Panc1 (cell line): ENCODE measurements at places on chromosomes 6 and 20. TPM values are rescaled to one million over a fixed set of nuclear protein-coding genes. Genes with fewer than 3 reads are reported as not detected.

- H3K27ac ChIP-seq = no peak overlapping the region
- H3K4me1 ChIP-seq = peaks cover 9% of the 10 kb centered on the region
- no peak for DNase-seq
- H3K36me3 ChIP-seq = no peaks in the 10 kb centered on the region
Observed at GRCh38 chr6:98835149-98836024, 1.0 kb downstream of the POU3F2 start.

GRCh38 chr6:103326760-103327757, 1532.7 kb downstream of the HACE1 start:
- H3K36me3 ChIP-seq = no peaks in the 10 kb centered on the region
- no peaks in the 10 kb centered on the region for H3K27me3 ChIP-seq
- DNase-seq = no peak
- H3K4me3 ChIP-seq = no peak overlapping the region

RPL10A gene
- total RNA-seq = 732 TPM

GRCh38 chr6:91299544-91300491, 712.9 kb upstream of the MAP3K7 start:
- H3K4me1 ChIP-seq = no peaks in the 10 kb centered on the region
- H3K36me3 ChIP-seq = no peaks in the 10 kb centered on the region
- DNase-seq = no peak
- H3K27ac ChIP-seq = no peak overlapping the region

DNA sequence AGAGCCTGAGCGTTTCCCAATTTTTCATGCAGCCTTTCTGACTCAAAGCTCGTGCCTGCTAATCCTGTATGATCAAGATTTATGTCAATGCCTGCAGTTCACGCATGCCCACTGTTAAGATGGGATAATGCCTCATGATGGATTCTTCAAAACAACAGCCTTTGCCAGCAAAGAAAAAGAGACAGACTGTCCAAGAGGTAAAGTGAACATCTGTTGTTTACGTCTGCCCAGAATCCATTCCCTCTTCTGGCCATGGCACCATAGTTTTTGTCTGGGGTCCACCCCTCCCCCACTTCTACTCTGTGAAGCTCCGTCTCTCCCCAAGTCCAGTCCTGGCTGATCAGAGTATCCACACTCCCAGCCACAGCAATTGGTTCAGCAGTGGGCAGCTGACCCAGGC, 91.9 kb upstream of the EYA2 start:
- no peak for DNase-seq
- peaks cover 2% of the 10 kb centered on the region for H3K27me3 ChIP-seq
- no peak overlapping the region for H3K27ac ChIP-seq
- no peaks in the 10 kb centered on the region for H3K36me3 ChIP-seq

HCRTR2 gene
- total RNA-seq = not detected

GRCh38 chr6:127634178-127634577, 57.2 kb downstream of the C6orf58 start:
- H3K27ac ChIP-seq = no peak overlapping the region
- H3K27me3 ChIP-seq = peaks cover 2% of the 10 kb centered on the region
- H3K36me3 ChIP-seq = no peaks in the 10 kb centered on the region
- H3K4me1 ChIP-seq = no peaks in the 10 kb centered on the region

LY86 gene
- not detected for total RNA-seq

MACROD2 gene
- 1.2 TPM for total RNA-seq

DNA sequence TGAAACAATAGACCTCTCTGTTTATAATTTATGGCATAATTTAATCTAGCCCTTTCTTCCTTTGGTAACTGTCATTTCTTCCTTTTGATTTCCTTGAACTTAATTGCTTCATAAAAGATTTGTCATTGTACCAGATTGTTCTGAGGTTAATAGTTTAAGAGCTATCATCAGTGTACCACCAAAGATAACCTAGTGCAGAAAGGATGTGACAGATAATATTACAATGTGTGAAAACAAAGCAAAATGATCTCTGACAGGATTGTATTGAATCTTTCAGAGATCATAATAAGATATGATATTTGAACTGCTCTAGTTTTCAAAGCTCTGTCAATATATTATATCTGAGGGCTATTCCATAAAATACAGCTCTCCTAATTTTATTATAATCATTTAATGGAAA, 132.1 kb upstream of the PTCHD4 start:
- H3K4me1 ChIP-seq = no peaks in the 10 kb centered on the region
- DNase-seq = no peak
- H3K4me3 ChIP-seq = no peak overlapping the region

DNA sequence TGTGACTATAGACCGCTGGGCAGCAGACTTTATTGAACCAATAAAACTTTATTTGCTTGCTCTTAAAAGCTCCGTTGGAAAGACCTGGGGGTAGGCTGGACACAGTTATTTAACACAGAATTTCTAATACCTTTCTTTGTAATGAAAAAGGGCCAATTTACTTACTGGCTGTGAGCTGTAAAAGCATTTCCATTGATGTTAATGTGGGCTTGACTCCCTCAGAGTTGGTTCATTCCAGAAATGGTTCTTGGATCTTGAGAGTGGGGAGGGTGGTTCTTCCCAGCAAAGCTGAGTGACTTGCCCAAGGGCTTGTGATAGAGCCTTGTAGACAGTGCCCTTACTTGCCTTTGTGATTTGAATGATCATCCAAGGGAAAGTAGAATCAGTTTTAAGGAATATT, 100.6 kb downstream of the SOX4 start:
- H3K4me1 ChIP-seq = no peaks in the 10 kb centered on the region
- no peaks in the 10 kb centered on the region for H3K36me3 ChIP-seq

DNA sequence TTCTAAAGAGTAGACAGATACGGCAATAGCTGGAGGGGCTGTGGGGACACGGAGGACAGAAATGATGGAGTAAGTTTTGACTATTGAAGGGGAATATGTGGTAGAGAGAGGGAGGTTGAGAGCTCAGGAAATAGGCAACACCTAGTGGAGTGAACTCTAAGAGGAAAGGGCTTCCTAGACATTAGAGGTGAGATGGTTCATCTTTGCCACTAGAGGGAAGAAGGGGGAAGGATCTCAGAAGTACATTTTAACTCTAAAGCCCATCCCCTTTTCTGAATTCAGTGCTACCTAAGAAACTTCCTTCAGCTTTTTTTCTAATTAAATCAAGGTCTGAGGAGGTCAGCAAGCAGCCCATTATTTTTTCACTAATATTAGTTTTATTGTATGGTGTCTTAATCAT, 689.4 kb upstream of the MAP3K7 start:
- no peak overlapping the region for H3K4me3 ChIP-seq
- H3K27me3 ChIP-seq = no peaks in the 10 kb centered on the region
- no peaks in the 10 kb centered on the region for H3K4me1 ChIP-seq

DNA sequence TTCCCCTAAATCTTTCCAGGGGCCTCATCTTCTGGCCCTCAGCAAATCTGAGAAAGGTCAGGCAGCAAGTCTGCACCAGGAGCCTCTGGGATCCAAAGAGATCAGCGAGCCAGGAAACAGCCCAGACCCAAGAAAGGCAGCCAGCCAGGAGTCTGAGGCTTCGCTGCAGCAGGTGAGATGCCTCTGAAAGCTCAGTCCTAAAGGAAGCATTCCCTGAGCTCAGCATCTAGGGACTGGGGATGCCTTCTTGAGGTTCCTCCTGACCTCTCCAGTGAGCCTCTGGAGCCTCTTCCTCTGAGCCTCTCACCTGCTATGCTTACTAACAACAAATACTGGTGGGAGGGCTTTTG, 118.8 kb upstream of the MAFB start:
- no peak for DNase-seq
- no peaks in the 10 kb centered on the region for H3K36me3 ChIP-seq

GRCh38 chr20:50302341-50303057, 111.9 kb downstream of the CEBPB start:
- H3K27me3 ChIP-seq = no peaks in the 10 kb centered on the region
- no peaks in the 10 kb centered on the region for H3K36me3 ChIP-seq
- H3K27ac ChIP-seq = no peak overlapping the region
- H3K4me3 ChIP-seq = no peak overlapping the region
- H3K4me1 ChIP-seq = peaks cover 15% of the 10 kb centered on the region
- no peak for DNase-seq

DNAH8 gene
- total RNA-seq = not detected

GRCh38 chr6:108768792-108769524, 79.3 kb upstream of the ARMC2 start:
- no peak overlapping the region for H3K4me3 ChIP-seq
- no peaks in the 10 kb centered on the region for H3K36me3 ChIP-seq
- DNase-seq = no peak
- H3K27me3 ChIP-seq = peaks cover 5% of the 10 kb centered on the region; the same call in 1 of the 2 replicates
- H3K4me1 ChIP-seq = no peaks in the 10 kb centered on the region

SCRT2 gene
- total RNA-seq = not detected

- H3K36me3 ChIP-seq = no peaks in the 10 kb centered on the region
- no peak for DNase-seq
- H3K27ac ChIP-seq = no peak overlapping the region
- H3K4me1 ChIP-seq = no peaks in the 10 kb centered on the region
- H3K27me3 ChIP-seq = no peaks in the 10 kb centered on the region
- H3K4me3 ChIP-seq = no peak overlapping the region
Observed at GRCh38 chr6:19472850-19473249, 364.3 kb upstream of the ID4 start.
